ENCODE measurements at places on chromosomes 5 and 9.

DNA sequence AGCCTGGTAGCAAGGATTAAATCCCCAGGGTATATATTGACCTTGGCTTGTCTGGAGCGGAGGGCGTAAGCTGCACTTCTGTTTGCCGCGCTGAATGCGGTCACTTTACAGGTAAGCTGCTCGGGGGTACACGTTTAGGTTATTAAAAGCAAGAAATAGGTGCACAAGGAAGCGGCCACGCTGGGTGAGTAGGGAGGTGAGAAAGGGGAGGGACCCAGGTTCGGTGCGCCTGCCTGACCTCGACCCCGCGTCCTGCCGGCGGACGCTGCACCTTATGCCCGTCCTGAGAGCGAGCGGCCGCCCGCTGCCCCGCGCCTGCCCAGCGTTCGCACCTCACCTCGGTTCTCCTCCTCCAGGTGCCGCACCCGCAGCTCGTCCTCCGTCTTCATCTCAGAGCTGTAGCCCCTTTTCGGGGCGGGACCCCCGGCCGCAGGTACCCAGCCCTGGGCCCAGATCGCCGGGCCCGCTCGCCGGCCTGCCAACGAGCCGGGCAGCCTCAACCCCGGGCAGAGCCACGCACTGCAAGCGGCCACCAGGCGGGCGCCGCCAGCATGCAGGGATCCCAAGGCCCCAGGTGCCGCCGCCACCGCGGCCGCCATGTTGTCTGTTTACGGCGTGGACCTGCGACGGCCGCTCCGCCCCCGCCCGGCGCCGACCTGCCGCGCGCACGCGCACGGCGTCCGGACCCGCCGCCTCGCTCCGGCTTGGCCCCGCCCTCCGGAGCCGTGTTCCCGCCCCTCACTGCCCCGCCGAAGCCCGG is at the start of gene AUH:
Gene AUH, minus strand, starts transcription at position 628 of the 760 bp plus-strand sequence. Its CDS starts 29 bp downstream, at position 599.
- peak; percentile 22 for DNase-seq

- no peak for DNase-seq
Measured at GRCh38 chr9:21812946-21813568, 10.6 kb downstream of the MTAP start.

DNA sequence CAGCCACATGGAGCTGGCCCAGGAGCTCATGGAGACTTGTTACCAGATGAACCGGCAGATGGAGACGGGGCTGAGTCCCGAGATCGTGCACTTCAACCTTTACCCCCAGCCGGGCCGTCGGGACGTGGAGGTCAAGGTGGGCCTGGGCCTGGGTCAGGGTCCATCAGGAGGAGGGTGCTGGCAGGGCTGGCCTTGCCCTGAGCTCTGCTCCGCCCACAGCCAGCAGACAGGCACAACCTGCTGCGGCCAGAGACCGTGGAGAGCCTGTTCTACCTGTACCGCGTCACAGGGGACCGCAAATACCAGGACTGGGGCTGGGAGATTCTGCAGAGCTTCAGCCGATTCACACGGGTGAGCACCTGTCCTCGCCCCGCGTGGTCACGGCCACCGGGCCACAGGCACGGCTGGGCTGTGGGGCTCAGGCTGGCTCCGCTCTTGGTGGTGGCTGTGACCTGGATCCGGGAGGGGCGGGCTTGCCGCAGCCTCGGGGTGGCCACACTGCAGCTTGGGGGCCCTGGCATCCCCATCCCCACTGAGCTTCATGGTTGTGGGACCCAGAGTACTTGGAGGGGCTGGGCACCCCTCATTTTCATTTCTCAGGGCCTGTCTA is 7.1 kb downstream of the DPP7 start:
- no peak for DNase-seq

DNA sequence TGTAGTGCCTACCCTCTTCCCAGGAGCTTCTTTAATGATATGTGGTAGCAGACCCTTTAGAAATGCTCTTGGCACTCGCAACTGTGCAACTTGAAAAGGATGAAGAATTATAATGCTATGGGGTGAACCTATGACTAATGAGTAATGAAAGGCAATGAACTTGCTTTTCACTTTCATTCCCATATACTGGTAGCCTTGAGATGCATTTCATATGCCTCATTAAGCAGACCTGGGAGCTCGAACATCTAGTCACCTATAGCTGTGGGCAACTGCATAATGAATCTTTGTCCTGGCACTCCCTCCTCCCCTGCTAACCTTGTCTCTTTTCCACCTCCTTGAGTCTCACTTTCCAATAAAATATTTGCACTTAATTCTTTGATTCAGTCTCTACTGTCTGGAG is 605.9 kb upstream of the DAB2 start:
- no peak for DNase-seq

DNA sequence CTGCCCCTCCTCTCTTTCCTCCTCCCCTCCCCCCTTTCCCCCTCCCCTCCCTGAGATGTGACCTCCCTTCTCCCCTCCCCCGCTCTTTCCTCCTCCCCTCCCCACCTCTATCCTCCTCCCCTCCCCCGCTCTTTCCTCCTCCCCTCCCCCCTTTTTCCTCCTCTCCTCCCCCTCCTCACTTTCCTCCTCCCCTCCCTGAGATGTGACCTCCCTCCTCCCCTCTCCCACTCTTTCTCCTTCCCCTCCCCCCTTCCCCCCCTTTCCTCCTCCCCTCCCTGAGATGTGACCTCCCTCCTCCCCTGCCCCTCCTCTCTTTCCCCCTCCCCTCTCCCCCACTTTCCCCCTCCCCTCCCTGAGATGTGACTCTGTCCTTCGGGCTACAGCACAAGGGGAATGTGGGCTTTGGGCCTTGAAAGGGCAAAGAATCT is 169.8 kb downstream of the COL23A1 start:
- no peak for DNase-seq

Data from HS-5 (cell line).